ENCODE measurements at places on chromosomes 2 and 18.

GRCh38 chr2:88606371-88607030, 20.8 kb downstream of the EIF2AK3 start:
- DNase-seq = no peak

DNA sequence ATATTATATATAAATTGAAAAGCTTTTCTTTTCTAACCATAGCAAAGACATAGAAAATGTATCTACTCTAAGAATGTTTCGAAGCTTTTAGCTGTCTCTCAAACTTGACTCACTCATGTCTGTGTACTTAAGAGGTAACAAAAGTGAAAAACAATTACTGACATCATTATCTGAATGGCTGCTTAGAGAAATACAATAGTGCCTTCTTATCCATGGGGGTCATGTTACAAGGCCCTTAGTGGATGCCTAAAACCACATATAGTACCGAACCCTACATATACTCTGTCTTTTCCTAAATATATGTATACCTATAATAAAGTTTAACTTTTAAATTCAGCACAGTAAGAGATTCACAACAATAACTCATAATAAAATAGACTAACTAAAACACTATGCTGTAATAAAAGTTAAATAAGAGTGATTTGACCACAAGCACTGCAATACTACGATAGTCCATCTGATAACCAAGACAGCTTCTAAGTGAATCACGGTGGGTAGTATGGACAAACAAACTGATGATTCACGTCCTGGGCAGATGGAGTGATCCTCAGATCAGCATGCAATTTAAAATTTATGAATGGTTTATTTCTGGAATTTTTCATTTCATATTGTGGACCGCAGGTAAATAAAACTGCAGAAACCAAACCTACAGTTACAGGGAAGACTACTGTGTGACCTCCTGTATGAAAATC, 246.2 kb downstream of the XIRP2 start:
- no peak for DNase-seq

- DNase-seq = no peak
Observed at GRCh38 chr18:41532344-41533086, 422.5 kb upstream of the PIK3C3 start.

GRCh38 chr2:102049756-102050443, 58.1 kb downstream of the IL1R2 start:
- peak; percentile 59 for DNase-seq

Data from brain (organoid and tissue), 16 donors.